A549 treated with DMSO at 1 μM for 4 hours (cell line): ENCODE measurements at places on chromosomes 7 and 10. TPM values are rescaled to one million over a fixed set of nuclear protein-coding genes. Genes with fewer than 3 reads are reported as not detected.

Gene CFAP69
- 1.6 to 3.2 TPM (median 1.9 TPM) in 5 replicates for total RNA-seq

Gene PRTFDC1
- total RNA-seq, result 17.0 to 23.8 TPM (median 18.2 TPM) in 5 replicates

Gene OR2A12
- not detected in 5 replicates for total RNA-seq

Gene TUBB8
- 0.11 TPM in 1 of 5 replicates, not detected in the others for total RNA-seq

Gene RASA4B
- total RNA-seq, result 1.4 to 1.9 TPM (median 1.7 TPM) in 5 replicates

Gene MYO3A
- 0.11 TPM in 1 of 5 replicates, not detected in the others for total RNA-seq
